ENCODE measurements at places on chromosomes 4 and X.

- no peak for DNase-seq
These were observed 251.8 kb upstream of the GALNTL6 start for GRCh38 chr4:171561419-171561818.

DNA sequence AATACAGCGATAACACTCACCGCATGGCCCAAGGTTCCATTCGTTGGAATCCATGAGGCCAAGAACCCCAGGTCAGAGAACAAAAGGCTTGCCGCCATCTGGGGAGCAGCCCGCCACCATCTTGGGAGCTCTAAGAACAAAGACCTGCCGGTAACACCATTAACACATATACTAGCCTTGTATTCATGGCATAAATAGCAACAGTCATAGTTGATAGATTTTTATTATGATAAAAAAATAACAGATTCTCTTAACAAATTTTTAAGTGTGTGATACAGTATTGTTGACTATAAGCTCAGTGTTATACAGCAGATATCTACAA lies 309.4 kb downstream of the GLUD2 start:
- no peak for DNase-seq

DNA sequence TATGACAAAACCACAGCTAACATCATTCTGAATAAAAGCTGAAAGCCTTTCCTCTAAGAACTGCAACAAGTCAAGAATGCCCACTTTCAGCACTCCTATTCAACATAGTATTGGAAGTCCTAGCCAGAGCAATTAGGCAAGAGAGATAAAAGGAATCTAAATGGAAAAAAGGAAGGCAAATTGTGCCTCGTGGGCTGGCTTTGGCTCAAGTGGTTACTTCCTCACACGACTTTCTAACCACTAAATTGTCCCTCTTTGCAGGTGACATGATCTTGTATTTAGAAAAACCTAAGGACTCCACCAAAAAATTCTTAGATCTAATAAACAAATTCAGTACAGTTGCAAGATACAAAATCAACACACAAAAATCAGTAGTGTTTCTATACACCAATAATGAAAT lies 57.2 kb downstream of the SCML2 start:
- DNase-seq, result no peak

- DNase-seq, result no peak
These were observed 11.1 kb upstream of the LNX1 start for GRCh38 chr4:53602390-53602789.

DNA sequence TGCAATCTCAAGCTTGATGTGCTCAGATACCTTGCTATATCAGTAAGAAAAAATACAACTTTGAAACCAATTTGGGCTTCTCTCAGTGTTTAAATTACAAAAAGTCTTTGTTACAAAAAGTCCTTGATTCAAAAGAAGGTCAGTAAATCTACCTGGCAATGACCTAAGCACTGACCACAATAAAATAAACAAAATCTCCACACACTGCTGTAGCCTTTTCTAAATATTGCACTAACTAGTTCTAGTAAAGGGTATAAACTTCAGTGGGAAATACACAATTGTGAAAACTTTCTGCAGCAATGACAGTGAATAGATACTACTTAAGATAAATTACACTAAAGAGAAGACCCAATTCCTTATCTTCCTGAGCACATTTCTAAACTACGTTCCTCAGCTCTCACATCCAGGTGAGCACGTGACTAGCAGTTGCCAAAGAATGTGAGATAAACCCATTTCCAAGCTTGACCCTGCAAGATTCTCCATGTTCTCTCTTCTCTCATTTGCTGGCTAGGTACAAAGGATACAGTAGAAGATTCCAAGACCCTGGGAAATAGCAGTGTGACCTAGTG lies 81.4 kb upstream of the GPR34 start:
- no peak for DNase-seq

Data from left ventricle myocardium superior (tissue), 1 donor.